ENCODE measurements at places on chromosomes 1 and 21. TPM values are rescaled to one million over a fixed set of nuclear protein-coding genes. Genes with fewer than 3 reads are reported as not detected.

LEFTY1 gene
- polyA plus RNA-seq, result 9.3 TPM

MYOCOS gene
- 0.43 TPM for polyA plus RNA-seq

CLCA4 gene
- not detected for polyA plus RNA-seq

GRCh38 chr1:216804111-216804510, 80.9 kb upstream of the ESRRG start:
- no peak for DNase-seq

DNA sequence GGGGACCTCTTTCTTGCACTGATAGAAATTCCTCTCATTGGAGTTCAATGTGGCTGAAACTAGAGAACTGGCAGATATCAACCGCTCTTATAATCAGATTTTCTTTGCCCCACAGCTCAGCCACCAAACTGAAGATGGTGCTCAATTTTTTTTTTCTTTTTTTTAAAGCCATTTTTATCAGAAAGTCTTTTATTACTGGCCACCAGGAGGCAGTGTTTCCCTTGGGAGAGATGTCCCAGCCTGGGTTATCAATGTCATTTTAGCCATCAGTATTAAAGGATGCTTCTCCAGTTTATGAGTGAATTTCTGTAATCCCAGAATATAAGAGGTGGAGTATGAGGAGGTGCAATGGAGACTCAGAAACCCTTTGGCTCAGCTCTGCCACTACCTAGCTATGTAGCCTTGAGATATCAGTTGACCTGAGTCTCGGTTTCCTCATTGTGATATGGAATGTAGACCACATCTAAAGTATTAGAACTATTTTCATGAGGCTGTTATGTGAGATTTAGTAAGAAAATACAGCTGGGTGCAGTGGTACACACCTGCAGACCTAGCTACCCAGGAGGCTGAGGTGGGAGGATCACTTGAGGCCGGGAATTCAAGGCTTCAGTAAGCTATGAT, 27.6 kb downstream of the CD244 start:
- peak; percentile 19 for DNase-seq

GRCh38 chr1:189708674-189709073, 769.0 kb downstream of the BRINP3 start:
- no peak for DNase-seq

DNA sequence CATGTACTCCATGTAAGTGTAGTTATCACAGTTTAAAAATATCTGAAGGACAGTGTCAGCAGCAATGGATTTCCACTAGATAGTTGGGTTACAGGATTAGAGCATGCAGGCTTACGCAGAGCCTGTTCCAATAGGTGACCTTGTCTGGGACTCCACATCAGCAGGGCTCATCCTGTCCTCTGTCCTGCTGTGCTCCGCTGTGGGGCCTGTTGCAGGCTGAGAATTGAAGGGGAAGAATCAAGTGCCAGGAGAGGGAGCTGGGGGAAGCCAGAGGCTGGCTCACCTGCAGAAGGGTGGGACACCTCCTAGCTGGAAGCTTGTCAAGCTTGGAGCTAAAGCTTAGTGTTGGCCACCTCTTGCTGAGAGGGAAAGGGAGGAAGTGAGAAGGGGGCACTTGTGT, 62.8 kb downstream of the XCL2 start:
- DNase-seq, result no peak

GRCh38 chr1:205444931-205445645, 10.8 kb downstream of the BLACAT1 start:
- no peak for DNase-seq

- DNase-seq, result peak; percentile 76
These were observed 5.1 kb downstream of the TMEM201 start for GRCh38 chr1:9593492-9594465.

- no peak for DNase-seq
These were observed 300.6 kb upstream of the PLXNA2 start for GRCh38 chr1:208544794-208545193.

DNA sequence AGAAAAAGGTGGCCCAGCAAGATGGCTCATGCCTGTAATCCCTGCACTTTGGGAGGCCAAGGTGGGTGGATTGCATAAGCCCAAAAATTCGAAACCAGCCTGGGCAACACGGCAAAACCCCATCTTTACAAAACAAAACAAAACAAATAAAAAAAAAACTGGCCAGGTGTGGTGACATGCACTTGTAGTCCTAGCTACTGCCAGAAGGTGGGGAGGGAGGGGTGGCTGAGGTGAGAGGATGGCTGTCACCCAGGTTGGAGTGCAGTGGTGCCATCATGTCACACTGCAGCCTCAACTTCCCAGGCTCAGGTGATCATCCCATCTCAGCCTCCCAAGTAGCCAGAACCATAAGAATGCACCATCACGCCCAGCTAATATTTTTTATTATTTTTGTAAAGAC, 22.8 kb downstream of the RERE start:
- DNase-seq, result no peak

DNA sequence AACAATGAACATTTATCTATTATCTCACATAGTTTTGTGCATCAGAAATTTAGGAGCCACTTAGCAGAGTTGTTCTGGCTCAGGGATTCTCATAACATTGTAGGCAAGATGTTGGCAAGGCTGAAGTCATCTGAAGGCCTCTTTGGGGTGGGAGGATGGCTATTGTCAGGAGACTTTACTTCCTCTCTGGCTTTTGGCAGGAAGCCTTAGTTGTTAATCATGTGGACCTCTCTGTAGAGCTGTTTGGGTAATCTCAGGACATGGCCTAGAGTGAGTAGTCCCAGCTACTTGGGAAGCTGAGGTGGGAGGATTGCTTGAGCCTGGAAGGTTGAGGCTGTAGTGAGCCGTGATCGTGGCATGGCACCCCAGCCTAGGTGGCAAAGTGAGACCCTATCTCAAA, 40.2 kb downstream of the RASAL2 start:
- DNase-seq, result peak; percentile 13

GRCh38 chr1:16082283-16083038, 9.0 kb upstream of the FAM131C start:
- DNase-seq, result no peak

DNA sequence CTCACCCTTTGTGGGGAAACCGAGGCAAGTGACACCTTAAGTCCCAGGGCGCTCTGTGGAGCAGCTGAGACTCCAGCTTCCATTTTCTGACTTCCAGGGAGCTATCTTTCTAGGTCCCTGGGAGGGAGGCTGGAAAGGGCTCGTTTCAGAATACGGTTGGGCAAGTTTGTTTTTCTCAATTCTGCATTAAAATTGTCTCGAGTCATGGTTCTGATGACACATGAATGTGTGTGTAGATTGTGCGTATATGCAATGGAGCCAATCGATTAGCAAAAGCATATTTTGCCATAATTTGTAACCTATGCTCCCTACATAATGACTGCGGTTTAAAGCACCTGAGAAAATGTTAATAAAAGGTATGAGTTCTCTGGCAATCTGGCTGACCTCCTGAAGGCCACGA, 77.3 kb downstream of the SIK1 start:
- no peak for DNase-seq

Measured in left renal cortex interstitium (tissue), 4 donors.